Hematopoietic multipotent progenitor cell treated with erythropoietin and hydrocortisone succinate and interleukin-3 and kit ligand, for 6 days (in vitro differentiated cells): ENCODE measurements at places on chromosomes 1 and 21.
A peak's percentile ranks its signal among the peaks of the same experiment; 100 is the strongest.

GRCh38 chr1:46619656-46620258 lies 3.1 kb upstream of the MOB3C start:
- DNase-seq: no peak

DNA sequence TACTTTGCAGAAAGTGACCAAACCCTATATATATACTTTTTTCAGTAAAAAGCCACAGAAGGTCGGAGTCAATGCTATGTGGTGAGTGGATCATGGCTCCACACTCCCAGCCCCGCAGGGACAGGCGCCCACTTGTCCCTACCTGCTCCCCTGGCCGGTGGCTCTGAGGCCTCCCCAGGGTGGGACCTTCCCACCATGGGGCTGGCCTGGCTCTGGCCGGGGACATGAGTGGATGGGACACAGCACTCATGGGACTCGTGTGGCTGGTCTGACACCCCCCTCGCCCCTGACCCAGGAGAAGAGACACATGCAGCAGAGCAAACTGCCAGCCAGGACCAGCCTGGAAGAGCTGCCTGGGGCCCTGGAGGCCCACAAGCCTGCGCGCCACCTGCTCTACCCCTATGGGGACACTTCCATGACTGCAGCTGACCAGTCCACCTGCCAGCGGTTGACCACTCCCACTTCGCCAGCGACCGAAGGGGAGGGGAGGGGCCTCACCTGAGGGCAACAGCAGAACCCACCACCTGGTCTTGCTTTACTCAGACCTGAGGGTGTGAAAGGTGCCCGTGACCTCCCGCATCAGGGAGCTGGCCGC lies 2.2 kb downstream of the SPATC1L start:
- DNase-seq: no peak

DNA sequence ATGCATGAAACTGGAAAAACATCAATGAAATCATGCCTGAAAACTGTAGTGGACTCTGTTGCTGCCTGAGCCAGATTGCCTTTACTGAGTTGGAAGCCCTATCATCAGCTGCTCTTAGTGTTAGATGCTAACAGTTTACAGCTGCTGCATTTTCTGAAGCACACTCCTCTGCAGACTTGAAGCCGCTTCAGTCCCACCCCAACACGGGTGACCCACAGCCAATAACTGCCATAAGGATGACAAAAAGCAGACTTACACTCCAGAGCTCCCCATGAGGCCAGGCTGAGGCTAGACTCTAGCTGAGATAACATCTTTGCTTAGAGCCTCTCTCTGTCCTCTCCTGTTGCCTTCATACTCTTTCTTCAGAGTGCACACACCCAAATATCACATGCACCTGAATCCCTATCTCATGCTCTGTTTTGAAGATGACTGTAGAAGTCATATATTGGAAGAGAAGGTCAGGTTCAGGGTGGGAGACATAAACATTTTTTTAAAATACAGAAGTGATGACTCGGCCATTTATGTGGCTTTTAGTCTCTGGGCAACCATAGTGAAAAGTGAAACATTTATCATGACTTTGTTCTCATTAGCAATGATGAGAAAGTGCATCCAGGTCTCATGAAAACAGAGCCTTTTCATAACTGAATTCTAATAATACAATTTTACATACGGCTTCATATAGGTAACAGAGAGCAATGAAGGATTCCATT lies 161.0 kb downstream of the KCNK2 start:
- no peak for DNase-seq

DNA sequence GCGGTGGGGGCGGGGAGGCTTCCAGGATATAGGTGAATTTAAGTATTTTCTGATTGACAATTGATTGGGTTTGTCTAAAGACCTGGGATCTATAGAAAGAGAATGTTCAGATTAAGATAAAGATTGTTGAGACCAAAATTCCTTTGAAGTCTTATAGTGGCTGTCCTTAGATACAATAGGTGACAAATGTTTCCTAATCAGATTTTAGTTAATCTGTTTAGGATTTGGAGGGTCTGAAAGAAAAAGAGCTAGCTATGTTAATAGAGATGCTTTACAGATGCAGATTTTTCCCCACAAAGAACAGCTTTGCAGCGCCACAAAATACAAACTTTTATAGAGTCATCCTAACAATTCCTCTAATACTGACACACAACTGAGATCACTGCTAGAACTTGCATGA lies 14.6 kb upstream of the EPRS1 start:
- DNase-seq: no peak

GRCh38 chr1:237205400-237206064 lies 163.5 kb downstream of the RYR2 start:
- DNase-seq: no peak

GRCh38 chr1:70487910-70488665 lies 77.0 kb downstream of the CTH start:
- DNase-seq: peak; percentile 83

DNA sequence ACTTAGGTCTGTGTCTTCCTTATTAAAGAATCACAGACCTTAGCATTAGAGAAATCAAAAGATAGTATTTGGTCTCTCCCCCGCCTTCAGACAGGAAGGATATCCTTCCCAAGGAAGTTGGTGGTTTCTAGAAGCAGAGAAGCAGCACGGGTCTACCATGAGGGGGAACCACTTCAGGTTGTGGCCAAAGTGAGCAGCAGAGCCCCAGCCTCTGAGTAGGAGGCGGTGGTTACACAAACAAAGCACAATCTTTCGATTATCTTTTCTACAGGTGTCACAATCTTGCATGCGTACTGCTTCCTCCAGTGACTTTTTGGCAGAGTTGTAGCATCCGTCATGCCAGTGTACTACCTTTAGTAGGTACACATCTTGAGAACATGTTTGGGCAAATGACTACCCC lies 8.8 kb downstream of the PGLYRP4 start:
- no peak for DNase-seq

GRCh38 chr1:110639724-110640386 lies 33.7 kb upstream of the KCNA2 start:
- no peak for DNase-seq

GRCh38 chr21:39141502-39141901 lies 41.7 kb downstream of the PSMG1 start:
- peak; percentile 28 for DNase-seq

GRCh38 chr1:62514746-62515423 lies 78.0 kb downstream of the USP1 start:
- peak; percentile 58 for DNase-seq

DNA sequence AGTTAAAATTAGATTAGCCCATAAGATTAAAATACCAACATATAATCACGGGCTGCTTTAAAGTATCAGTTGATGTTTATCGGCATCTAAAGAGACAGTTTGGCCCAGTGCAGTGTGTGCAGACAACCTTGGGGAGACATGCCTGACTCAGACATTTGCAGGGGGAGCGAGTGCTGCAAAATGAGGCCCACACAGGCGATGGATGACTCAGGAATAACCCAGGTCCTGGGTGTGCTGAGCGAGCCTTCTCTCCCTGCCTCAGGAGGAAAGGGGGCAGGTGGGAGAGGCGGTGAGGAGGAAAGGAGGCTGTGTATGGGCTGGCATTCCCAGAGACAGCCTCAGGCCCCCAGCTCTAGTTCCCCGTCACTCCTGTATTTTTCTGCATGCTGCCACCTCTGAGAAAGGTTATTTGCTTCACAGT lies 9.0 kb downstream of the SLC9A1 start:
- DNase-seq: no peak

DNA sequence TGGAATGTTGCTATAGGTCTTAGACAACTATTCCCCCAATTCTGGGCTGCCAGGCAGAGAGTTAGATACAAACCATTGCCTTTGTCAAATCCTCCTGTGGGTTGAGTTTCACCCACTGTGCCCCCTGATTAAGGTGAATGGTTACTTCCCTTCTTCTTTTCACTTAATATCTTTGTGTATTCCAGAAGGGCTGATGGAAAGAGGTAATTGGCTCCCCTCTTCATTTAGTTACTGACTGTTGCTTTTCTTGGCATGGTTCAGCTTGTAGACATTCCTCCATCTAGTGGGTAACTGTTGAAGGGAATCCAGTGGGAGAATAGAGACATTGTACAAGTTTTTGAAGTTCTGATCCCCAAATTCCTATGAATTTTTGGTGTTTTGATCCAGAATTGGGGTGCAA lies 43.8 kb upstream of the MACF1 start:
- DNase-seq: no peak

DNA sequence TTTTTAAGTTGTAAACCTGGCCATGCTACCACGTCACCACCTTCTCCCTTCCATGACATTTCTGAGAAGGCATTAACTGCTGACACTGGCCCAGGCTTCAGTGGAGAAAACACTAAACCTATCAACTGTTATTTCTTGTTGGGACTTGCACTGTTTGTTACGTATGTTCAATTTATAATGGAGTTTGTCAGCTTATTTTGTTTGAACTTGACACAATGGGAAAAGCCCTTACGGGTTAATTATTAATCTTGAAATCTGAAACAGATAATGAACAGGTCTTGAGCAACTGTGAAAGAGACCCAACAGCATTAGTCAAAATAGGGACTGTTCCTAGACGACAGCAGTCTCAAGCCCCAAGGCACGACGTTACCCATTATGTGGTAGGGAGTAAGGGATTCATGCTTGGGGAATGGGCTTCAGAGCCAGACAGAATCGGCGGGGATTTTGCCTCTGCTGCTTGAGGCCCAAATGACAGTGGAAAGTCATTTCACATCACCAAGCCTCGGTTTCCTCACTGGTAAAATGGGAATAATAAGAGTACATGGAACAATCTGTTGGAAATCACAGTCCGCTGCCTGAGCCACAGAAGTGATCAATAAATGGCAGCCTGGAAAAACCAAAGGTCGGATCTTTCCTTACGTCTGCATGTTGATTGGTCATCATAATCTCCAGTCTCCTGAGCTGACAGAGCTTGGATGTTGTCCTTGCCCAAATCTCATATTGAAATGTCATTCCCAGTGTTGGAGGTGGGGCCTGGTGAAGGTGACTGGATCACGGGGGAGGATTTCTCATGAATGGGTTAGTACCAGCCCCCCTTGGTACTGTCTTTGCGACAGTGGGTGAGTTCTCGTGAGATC lies 44.5 kb downstream of the TIAM1 start:
- DNase-seq: no peak

GRCh38 chr1:232767305-232768074 lies 37.7 kb upstream of the MAP10 start:
- peak; percentile 44 for DNase-seq

- DNase-seq: peak; percentile 3
Observed at GRCh38 chr1:47663286-47663685, 225.4 kb downstream of the FOXD2 start.

DNA sequence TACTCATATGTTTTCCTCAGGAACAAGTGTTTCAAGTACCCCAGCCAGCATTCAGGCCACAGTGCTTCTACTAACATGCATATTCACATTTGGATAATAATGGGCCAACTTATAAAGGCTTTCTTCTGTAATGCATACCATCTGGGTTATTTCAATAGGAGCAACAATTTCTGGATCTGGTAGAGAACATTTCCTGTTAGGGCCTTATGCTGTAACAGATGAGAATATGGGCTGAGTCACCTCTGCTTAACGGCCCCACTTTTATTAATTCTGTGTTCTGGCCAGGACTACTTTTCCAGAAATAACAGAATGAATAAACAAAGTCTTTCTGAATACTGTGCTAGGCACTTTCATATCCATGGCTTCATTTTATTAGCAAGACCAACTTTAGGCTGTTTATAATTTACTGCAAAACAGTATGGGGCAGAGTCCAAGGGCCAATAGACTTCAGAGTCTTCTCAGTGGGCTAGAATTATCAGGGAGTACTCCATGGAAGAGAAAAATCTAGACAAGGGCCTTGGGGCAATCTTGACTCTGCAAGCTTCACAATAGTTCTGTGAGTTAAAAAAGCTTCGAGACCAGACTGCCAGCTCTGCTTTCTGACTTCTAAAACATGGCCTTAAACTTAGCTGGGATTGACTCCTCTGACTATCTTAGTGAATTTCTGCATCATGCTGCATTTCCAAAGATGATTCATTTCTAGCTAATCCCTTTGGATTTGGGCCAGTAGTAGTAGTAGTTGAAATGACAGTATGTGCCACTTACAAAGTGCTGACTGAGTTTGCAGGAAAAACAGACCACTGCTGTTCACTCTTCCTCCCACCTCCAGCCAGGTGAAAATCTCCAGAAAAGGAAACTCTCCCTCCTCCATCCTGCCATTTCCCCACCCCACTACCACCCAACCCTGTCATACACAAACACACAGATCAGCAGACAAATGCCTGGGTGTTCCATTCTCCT lies 8.2 kb upstream of the SSX2IP start:
- DNase-seq: no peak

- no peak for DNase-seq
Observed at GRCh38 chr1:18781031-18781430, 78.4 kb downstream of the TAS1R2 start.

DNA sequence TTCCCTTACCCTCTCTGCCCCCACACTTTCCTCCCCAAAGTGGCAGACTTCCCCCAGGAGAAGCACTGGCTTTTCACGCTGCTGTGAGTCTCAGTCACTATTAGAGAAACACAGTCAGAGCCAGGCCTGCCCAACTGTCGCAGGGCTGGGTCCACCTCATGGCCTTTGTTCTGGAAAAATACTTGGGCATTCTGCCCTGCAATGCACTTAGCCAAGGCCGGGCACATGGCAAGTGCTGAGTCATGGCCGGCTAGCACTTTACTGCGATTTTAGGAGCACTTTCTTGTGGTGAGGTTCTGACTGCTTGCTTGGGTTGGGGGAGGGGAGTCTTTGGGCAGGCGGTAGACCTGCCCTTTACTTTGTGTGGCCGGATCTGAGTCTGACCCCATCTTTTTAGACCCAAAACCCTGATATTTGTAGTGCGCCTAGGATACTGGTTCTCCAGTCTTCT lies 7.7 kb downstream of the EPHX1 start:
- peak; percentile 81 for DNase-seq

DNA sequence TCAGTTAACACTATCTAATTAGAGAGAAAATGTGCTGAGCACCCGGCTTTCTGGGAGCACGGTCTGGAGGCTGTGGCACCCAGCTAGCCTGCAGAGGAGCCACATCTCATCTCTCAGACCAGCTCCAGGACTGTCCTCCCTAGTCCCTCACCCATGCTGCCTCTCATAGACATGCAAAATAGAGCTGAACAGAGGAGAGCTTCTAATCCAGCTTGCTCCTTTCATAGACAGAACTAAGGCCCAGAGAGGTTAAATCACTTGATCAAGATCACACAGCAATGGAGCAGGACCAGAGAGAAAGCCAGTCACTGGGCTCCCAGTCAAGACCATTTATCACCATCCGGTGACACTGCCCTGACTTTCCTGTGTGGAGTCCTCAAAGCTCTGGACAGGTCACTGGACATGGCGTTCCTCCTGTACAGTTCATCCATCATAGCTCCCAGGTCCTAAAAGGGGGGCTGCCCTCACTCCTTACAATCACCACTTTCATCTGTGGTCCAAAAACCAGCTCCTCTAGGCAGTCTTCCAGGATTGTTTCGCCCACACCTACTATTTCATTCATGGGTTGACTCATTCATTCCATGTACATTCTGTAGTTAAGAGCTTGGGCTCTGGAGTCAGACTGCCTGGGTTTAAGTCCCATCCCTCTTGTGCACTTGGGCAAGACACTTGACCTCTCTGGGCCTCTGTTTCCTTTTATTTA lies 8.8 kb upstream of the CAMK2N1 start:
- DNase-seq: no peak

GRCh38 chr21:19540287-19540686 lies 1136.7 kb upstream of the TMPRSS15 start:
- DNase-seq: no peak

- DNase-seq: peak; percentile 79
Observed at GRCh38 chr1:156336242-156336641, 1.9 kb downstream of the CCT3 start.
